ENCODE measurements at places on chromosomes 3 and 15. TPM values are rescaled to one million over a fixed set of nuclear protein-coding genes. Genes with fewer than 3 reads are reported as not detected.

Gene KNG1
- not detected for total RNA-seq

Gene DPPA4
- total RNA-seq = not detected

Gene ACTC1
- 0.09 TPM for total RNA-seq

Gene LTF
- total RNA-seq = 1.9 TPM

Gene IL20RB
- 95.1 TPM for total RNA-seq

Gene ARHGEF26
- total RNA-seq = 11.1 TPM

DNA sequence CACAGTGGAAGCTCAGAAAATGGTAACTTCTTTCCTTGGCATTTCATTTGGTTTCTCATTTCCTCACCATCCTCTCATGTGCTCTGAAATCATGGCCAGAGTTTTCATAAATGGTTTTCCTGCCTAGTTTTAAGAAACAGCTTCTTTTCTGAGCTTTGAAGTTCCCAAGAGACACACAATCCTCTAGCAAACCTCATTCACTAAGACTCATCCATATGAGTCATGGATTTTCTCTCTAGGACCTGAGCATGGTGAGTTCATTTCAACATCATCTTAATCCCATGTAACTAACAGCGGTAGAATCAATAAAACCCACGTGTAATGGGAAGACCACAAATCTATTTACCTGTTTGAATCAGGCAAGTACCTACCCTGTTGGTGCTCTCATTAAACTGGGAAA is 274.5 kb upstream of the LRTM1 start:
- DNase-seq = no peak

DNA sequence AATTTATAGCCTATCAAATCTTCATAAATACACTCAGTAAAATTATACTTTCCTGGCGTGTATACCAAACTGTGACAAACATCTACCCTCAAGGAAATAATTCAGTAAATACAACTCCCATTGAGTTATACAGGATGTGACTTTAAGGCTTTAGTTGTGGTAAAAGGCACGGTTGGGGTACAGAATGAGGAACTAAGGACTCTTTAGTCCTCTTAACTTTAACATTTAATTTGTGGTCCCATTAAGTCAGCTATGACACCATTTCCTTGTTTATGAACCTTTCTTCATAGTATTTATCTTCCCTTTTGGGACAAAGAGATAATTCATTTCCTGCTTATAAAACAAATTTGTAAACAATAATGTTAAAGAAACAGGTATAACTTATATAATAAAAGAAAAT is 30.2 kb downstream of the IFT80 start:
- DNase-seq = no peak

- no peak for DNase-seq
Measured at GRCh38 chr3:4343258-4343657, 40.1 kb downstream of the SETMAR start.

DNA sequence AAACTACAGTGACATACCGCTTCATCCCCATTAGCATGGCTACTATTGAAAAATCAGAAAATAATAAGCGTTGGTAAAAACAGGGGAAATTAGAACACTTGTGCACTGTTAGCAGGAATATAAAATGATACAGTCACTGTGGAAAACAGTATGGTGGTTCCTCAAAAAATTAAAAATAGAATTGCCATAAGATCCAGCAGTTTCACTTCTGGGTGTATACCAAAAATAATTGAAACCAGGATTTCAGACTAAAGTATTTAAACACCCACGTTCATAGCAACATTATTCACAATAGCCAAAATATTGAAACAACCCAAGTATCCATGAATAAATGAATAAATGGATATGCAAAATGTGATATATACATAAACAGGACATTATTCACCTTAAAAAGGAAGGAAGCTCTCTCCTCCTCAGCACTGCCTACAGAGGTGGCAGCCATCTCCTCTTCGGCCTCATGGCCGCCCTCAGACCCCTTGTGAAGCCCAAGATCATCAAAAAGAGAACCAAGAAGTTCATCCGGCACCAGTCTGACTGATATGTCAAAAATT is 34.1 kb downstream of the NGLY1 start:
- no peak for DNase-seq

GRCh38 chr3:30146978-30147377 is 459.4 kb upstream of the TGFBR2 start:
- no peak for DNase-seq

DNA sequence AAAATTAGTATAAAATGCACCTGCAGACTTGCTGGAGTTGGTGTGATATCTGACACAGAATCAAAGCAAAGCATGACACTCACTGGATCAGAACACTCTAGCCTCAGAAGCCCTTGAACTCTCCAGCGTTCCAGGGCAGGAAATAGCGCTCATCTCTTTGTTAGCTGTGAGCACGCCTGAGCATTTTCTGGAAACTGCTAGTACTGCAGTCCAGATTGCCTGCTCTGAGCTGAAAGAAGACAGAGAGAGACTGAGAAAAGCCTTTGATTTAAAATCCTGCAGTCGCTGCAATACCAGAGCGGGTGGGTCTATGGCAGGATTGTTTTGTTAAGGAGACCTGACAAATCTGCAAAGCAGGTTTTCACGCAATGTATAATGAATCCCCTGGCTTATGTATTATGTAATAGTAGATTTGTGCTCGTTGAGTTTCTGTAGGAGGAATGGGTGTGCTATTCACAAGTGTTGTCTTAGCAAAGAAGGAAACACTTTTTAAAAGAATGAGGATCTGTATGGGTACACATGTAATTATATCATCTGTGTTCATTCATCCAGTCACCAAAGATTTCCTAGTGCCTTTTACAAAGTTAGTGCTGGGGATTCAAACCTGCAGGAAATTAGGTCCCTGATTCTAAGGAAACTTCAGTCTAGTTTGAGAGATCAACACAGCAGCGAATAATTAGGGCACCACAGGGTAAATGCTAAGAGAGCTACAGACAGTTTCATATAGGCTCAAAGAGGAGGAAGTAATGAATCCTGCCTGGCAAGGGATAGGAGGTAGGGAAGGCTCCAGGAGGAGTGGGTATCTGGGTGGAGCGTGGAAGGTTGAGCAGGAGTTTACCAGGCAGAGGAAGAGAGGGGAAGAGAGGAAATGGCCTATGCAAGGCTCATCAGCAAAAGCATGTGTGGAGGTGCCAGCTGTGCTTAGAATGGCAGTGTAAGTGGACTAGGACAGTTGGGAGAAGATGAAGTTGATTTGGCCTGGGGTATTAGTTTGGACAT is 26.1 kb upstream of the MGLL start:
- DNase-seq = no peak

DNA sequence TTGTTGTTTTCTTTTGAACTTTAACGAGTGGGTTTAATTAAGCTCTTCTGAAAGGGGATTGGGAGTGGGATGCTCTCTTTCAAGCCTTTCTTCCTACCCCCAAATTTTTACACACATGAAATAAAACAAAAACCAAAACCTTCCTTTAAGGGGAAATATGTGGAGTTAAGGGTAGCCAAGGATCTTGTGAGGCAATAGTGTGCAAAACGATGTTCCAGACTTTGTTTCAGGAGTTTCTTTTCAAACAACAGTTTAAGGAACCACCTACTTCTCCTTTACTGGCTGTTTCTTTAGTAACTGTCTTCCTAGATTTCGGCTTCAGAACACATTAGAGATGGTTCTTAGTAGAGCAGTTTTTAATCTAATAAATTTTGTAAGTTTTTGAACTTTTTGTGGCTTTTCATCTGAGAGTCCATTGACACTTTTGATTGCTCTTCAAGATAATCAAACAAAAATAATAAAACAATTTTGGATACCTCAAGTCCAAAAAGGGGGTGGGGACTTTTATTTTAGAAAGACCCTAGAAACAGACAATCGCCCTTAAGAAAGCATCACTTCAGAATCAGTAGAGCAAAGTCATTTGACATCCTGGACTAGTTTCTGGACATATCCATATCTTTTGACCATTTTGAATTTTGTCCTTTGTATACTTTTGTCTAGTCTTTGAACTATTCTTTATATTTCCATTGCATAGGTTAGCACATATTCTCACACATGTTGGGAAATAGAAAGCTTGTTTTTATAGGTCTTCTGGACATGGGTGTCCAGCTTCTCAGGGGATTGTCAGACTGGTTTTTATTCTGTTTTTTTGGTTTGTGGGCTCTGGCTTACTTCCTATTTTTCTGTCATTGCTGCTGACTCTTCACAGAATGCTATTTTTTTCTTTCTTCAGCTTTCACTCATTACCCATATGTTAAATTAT is 6.0 kb downstream of the DIPK2A start:
- no peak for DNase-seq

DNA sequence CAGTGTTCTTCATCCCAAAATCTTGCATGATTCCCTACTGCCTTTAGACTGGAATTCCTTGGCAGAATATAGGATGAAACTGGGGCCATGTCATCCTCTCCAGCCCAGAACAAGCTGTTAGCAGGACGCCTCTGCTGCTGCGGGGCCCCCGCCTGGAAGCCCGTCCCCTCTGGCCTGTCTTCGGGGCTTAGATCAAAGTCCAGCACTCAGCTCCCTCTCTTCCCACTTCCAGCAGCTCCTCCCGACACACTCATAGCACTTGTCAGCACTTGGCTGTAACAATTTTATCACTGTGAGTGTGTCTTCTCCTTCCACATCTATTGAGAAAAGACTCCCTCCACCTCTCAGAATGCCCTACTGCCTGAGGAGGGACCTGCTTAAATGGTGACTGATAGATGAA is 112.0 kb upstream of the HACD2 start:
- no peak for DNase-seq

DNA sequence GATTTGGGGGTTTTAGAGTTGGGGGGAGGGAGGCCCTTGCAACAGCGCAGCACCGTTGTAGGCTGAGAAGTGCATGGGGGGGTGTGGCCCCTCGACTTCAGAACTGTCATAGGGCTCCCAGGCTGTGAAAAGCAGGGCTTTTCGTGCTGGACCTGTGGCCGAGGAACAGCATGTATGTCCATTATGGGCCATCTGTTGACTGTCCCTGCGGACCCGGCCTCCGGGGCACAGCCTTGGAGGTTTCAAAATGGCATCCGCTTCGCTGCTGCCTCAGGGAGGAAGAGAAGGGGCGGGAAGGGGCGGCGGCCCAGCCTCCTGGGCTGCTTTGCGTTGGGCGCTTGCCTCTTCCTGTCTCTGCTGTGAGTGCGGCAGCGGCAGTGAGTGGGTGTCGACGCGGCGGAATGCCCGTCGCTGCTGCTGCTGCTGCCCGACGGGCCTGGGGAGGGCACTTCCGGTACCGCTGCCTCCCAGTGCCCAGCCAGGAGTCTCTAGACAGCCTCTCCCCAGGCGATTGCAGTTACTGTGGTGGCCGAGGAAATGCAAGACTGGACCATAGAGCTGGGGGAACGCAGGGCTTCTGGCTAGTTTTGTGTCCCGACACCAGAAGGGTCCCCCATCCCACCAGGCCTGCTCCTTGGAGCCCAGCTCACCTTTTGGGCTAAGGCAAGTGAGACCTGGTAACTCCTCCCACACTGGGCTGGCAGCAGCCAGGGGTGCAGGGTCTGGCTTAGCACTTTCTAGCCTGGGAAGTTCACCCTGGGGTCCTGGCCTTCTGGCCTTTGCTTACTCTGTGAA is 1.9 kb downstream of the GNAI2 start:
- DNase-seq = peak; percentile 65

GRCh38 chr15:69031013-69032001 is 16.8 kb downstream of the NOX5 start:
- DNase-seq = no peak

GRCh38 chr3:96970211-96970610 is 155.8 kb downstream of the EPHA6 start:
- no peak for DNase-seq

- no peak for DNase-seq
Measured at GRCh38 chr3:64262574-64263114, 37.4 kb upstream of the PRICKLE2 start.
